ENCODE measurements at places on chromosomes 1 and 21.
A peak's percentile ranks its signal among the peaks of the same experiment; 100 is the strongest.

- no peak for DNase-seq
Measured at GRCh38 chr1:210698661-210699060, 370.0 kb downstream of the HHAT start.

DNA sequence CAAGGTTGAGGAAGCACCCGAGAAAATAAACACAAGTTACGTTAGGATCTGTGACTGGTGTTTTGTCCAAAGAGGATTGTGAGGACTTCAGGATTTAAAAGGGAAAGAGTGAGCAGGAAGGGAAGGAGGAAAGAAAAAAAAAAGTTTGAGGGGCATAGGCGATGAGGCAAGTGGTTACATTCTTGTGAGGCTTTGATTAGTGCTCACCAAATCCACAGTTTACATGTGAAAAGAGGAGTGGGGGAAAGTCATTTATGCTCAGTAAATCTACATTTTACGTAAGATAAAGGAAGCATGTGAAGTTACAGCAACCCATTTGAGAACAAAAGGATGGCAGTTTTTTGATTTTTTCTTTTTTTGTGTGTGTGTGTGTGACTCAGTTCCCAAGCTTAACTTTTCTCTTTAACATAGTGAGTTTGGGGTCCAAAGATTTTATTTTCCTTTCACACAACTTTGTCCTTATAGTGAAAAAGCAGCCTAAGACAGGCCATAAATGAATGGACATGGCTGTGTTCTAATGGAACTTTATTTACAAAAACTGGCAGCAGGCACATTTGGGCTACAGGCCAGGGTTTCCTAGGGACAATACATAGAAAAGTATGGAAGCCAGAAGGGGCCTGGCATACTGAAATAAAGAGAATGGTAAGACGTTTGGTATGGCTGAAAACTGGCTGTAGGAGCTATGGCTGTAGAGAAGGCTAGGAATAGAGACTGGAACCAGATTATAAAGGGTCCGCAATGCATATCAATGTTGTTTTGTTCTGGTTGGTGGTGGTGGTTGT lies 121.7 kb downstream of the FGGY start:
- DNase-seq, result no peak

DNA sequence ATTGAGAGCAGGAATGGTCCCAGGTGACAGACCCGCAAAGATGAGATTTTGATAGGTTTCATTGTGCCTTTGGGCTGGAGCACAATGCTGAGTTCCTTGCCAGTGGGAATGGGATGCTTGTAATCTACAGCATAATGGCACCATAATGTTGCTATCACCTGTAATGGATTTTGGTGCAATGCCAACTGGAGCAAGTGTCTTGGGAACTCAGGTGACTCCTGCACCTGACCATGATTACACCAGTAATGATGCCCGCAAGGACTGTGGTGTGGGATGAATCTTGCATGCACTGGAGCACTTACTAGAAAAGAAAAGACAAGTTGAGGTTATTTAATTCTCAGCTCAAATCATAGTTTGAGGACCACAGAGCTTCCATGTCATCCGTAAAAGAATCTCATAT lies 96.7 kb downstream of the PTPRU start:
- no peak for DNase-seq

DNA sequence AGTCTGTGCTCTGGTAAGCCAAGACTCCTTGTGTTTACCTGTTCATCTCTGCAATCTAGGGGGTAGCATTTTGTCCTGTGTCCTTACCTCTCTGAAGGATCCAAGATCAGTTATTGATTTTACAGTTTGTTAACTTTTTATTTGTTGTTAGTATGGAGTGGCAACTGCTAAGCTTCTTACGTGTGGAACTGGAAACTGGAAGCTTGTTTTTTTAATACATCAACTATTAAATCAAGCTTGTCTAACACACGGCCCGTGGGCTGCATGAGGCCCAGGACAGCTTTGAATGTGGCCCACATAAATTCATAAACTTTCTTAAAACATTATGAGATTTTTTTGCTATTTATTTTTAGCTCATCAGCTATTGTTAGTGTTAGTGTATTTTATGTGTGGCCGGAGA lies 29.2 kb upstream of the MPC2 start:
- DNase-seq, result no peak

DNA sequence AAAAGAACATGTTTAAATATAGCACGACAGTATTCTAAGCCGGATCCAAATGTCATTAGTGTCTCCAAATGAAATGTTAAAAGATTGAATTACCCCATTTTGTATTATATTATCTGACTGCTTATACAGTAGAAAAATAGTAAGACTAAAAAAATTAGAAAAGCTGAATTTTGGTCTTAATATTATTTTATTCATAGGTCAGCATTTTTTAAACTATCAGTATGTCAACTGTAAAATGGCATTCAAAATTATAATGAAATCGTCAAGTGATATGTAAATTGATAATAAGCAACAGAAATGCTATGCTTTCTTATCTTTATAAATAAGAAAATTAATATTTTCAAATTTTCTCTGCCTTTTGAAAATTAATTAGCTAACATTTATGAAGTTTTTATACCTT lies 16.6 kb downstream of the SLC44A5 start:
- no peak for DNase-seq

GRCh38 chr1:8351693-8352470 lies 34.0 kb downstream of the SLC45A1 start:
- DNase-seq, result no peak

DNA sequence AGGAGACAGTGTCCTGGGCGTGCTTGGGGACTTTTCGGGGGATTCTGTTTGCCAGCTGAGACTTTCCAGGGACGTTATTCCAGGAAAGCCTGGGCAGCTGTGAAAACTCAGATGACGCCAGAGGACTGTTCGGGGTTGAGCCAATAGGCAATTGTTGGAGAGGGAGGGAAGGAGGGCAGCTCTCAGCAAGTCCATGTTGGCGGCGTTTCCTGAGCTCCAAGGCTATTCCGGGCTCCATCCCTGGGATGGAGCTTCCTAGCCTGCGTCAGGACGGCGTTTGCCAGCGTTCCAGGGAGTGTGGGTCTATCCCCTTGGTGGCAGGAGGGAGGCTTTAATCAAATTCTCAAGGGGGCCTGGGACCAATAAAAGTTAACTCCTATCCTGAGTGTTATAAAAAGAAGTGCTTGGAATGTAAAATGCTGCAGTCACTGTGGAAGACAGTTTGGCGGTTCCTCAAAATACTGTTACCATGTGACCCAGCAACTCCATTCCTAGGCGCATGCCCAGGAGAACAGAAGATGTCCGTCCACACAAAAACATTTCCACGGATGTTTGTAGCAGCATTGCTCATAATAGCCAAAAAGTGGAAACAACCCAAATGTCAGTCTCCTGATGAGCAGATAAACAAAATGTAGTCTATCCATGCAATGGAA lies 15.2 kb downstream of the SLC27A3 start:
- peak; percentile 77 for DNase-seq

- no peak for DNase-seq
Measured at GRCh38 chr1:200035397-200035955, 8.0 kb downstream of the NR5A2 start.

DNA sequence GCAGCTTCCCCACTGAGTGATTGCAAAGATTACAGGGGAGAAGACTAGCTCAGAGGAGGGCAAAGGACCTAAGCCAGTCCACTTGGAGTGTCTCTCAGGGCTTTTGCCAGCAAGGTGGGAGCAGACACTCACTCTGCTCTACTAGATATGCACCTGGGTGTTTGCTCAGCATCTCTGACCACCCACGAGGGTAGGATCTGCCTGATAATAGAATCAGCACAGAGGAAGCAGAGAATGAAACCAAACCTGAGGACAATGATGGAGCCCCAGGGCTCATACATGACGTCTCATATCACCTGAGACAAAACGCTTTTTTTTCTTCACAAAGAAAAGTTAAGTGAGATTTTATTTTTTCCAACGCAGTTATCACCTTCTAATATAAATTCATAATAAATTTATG lies 79.4 kb downstream of the RRAGC start:
- DNase-seq, result no peak

DNA sequence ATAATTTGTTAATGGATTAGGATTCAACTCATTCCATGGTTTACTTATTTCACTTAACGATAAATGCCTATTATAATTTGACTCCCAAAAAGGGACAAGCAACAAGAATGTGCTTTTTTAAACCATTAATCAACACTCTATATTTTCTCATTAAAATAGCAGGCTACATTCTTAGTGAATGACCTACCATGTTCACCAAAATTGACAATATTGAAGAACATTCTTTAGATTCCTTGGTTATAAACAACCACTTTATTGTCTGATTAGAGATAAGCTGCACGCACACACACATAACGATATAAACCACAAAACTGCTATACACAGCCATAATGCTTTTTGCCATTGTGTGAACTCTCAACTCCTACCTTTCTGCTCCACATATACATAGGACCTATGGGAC lies 75.4 kb upstream of the LRRC7 start:
- DNase-seq, result no peak

- no peak for DNase-seq
Measured at GRCh38 chr1:226649780-226650179, 89.3 kb downstream of the ITPKB start.

GRCh38 chr1:59043796-59044195 lies 253.1 kb upstream of the FGGY start:
- DNase-seq, result peak; percentile 76
